Small intestine (tissue), 16 donors: ENCODE measurements at places on chromosomes 3 and 15. TPM values are rescaled to one million over a fixed set of nuclear protein-coding genes. Genes with fewer than 3 reads are reported as not detected.

- no peaks in the 10 kb centered on the region for H3K4me1 ChIP-seq
- no peak overlapping the region for H3K4me3 ChIP-seq
- H3K27ac ChIP-seq: no peak overlapping the region
- H3K27me3 ChIP-seq: no peaks in the 10 kb centered on the region
- H3K36me3 ChIP-seq: no peaks in the 10 kb centered on the region
Observed at GRCh38 chr3:29410660-29411405, 130.0 kb downstream of the RBMS3 start.

GRCh38 chr3:67198374-67198773 lies 200.3 kb downstream of the KBTBD8 start:
- H3K36me3 ChIP-seq: no peaks in the 10 kb centered on the region
- H3K27ac ChIP-seq: no peak overlapping the region
- no peaks in the 10 kb centered on the region for H3K27me3 ChIP-seq
- no peaks in the 10 kb centered on the region for H3K4me1 ChIP-seq
- H3K4me3 ChIP-seq: no peak overlapping the region

DNA sequence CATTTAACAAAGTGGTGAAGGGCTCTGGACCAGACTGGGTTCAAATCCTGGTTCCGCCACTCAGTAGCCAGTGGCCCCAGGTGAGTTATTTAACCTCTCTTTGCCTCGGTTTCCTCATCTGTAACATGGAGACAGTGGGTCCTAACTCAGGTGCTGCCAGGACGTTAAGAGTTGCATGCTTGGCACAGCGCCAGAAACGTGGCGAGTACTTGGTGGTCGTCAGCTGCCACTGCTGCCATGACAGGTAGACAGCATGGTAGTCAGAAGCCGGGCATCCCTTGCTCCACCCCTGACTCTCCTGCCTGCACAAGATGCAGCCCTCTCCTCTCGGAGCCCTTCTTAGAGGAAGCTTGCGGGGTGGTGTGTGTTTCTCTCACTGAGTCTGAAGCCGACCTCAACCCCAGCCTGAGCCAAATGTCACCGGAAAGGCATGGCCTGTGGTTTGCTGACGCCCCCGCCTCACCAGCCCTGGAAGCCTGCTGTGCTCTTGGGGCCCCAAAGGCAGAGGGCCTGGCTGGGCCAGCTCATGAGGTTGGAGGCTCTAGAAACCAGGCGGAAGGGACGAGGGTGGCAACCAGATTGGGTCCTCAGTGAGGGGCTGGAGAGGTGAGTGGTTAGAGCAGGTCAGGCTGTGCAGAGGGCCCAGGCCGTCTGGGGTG lies 160.8 kb upstream of the TLE3 start:
- H3K36me3 ChIP-seq: no peaks in the 10 kb centered on the region
- peaks cover 2% of the 10 kb centered on the region for H3K4me1 ChIP-seq
- no peak overlapping the region for H3K27ac ChIP-seq
- H3K27me3 ChIP-seq: no peaks in the 10 kb centered on the region
- no peak for DNase-seq

Gene CFAP161
- not detected for polyA plus RNA-seq

DNA sequence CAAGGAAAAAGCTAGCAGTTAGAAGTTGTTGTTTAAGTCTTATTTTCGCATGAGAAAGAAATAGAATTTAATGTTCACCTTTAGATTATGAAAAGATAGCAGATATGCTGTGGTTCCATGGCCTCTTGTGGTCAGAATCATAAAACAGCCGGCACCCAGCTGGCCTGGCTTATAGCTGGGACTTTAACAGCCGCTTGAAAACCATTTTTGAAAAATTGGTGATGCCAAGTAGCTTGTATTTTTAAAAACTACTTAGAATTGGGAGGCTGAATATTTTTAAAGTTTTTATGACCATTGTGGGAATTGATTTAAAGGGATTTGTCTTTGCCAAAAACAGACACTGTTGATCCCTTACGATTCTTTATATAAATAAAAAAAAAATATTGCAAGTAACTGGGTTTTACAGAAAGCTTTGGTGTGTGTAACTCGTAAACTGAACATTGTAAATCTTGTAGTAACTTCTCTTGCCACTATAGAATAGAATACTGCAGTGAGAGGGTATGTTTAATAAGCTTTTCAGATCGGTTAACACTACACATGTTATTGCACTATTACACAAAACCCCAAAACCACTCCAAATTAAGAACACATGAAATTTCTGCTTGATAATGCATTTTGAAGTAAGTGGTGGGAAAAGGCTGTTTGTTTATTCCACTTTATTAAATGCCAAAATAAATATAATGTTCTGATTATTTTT lies 6.6 kb downstream of the ARRDC4 start:
- peaks cover 9% of the 10 kb centered on the region for H3K36me3 ChIP-seq
- no peak for DNase-seq
- no peak overlapping the region for H3K4me3 ChIP-seq
- H3K4me1 ChIP-seq: peaks cover 7% of the 10 kb centered on the region

Gene PLA2G4D
- 0.18 TPM for polyA plus RNA-seq

- no peak overlapping the region for H3K4me3 ChIP-seq
- H3K36me3 ChIP-seq: no peaks in the 10 kb centered on the region
- H3K27me3 ChIP-seq: no peaks in the 10 kb centered on the region
- no peak overlapping the region for H3K27ac ChIP-seq
Observed at GRCh38 chr3:61743686-61744242, 182.4 kb downstream of the PTPRG start.

- H3K4me1 ChIP-seq: peaks cover 27% of the 10 kb centered on the region
- no peaks in the 10 kb centered on the region for H3K36me3 ChIP-seq
- no peaks in the 10 kb centered on the region for H3K27me3 ChIP-seq
- H3K27ac ChIP-seq: peak overlapping the region; percentile 86
- peak; percentile 88 for DNase-seq
Observed at GRCh38 chr15:45637552-45638033, 2.8 kb downstream of the SQOR start.

Gene LRRIQ4
- not detected for polyA plus RNA-seq

GRCh38 chr15:75031848-75032247 lies 8.5 kb downstream of the PPCDC start:
- H3K27ac ChIP-seq: no peak overlapping the region
- peaks cover 47% of the 10 kb centered on the region for H3K36me3 ChIP-seq
- H3K4me3 ChIP-seq: no peak overlapping the region
- peaks cover 3% of the 10 kb centered on the region for H3K4me1 ChIP-seq
- DNase-seq: no peak

DNA sequence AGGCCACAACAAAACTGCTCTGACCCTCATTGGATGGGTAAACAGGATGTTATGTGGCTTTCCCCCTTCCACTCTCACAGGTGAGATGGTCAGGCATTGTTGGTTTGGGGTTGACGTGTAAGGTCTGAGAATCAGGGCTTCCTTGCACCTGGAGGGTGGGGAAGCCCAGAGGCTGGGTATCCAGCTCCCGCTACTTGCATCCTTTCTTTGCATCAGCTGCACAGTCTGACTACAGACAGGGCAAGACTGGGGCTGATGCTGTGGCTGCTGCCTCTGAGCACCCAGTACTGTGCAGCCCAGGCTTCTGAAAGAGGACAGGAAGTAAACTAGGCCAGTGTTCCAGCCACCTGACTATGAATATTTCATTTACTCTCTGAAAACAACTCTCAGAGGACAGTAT lies 58.0 kb upstream of the ATP2B2 start:
- H3K4me3 ChIP-seq: no peak overlapping the region
- no peaks in the 10 kb centered on the region for H3K36me3 ChIP-seq
- no peak overlapping the region for H3K27ac ChIP-seq
- H3K27me3 ChIP-seq: peaks cover 2% of the 10 kb centered on the region
- H3K4me1 ChIP-seq: no peaks in the 10 kb centered on the region
- no peak for DNase-seq

DNA sequence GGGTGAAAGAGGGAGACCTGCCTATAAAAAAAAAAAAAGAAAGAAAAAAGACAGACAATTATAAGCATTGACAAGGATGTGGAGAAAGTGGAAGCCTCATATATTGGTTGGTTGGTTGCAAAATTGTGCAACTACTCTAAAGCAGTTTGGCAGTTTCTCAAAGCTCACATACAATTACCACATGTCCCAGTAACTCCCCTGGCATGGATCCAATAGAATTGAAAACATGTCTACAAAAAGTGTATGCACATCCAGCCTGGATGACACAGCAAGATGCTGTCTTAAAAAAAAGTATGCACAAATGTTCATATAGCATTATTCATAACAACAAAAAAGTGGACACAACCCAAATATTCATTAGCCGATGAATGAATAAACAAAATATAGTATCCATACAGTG lies 19.5 kb downstream of the SETMAR start:
- no peak overlapping the region for H3K4me3 ChIP-seq
- H3K27me3 ChIP-seq: no peaks in the 10 kb centered on the region
- DNase-seq: no peak
- H3K4me1 ChIP-seq: no peaks in the 10 kb centered on the region
- no peaks in the 10 kb centered on the region for H3K36me3 ChIP-seq

Gene MYRIP
- polyA plus RNA-seq: 0.81 TPM

DNA sequence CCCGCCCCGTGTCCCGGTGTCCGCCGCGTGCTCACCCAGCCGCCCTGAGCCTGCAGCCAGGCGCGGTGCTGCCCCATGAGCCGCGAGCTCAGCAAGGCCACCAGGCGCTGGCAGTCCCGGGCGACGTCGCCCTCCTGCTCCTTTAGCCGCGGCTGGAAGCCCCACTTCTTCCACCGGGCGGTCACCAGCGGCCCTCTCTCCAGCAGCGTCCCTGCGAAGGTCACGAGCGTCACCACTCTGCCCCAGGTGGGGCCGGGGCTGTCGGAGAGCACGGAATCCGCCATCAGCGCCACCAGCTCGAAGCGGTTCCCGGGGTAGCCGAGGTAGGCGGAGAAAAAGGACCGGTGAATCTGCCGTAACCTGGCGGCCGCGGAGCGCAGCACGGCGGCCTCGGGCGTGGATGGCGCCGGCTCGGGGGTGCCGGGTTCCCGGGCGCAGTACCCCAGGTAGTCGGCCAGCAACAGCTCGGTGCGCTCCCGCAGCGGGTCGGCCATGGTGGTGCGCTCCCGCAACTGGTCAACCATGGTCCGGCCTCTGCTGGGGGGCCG lies 298 bp downstream of the BCL2L10 start:
- peak; percentile 82 for DNase-seq
- peak overlapping the region; percentile 52 for H3K4me3 ChIP-seq
- peaks cover 2% of the 10 kb centered on the region for H3K4me1 ChIP-seq
- no peak overlapping the region for H3K27ac ChIP-seq

GRCh38 chr15:90394748-90395442 lies 6.9 kb downstream of the IQGAP1 start:
- H3K27ac ChIP-seq: no peak overlapping the region
- H3K27me3 ChIP-seq: no peaks in the 10 kb centered on the region
- H3K4me3 ChIP-seq: no peak overlapping the region

- H3K4me3 ChIP-seq: no peak overlapping the region
- H3K27ac ChIP-seq: no peak overlapping the region
- no peaks in the 10 kb centered on the region for H3K27me3 ChIP-seq
- H3K36me3 ChIP-seq: no peaks in the 10 kb centered on the region
- no peak for DNase-seq
Observed at GRCh38 chr3:102936511-102937045, 501.8 kb downstream of the ZPLD1 start.

Gene ERICH6
- polyA plus RNA-seq: 0.04 TPM

- no peak overlapping the region for H3K4me3 ChIP-seq
- no peak overlapping the region for H3K27ac ChIP-seq
- no peaks in the 10 kb centered on the region for H3K36me3 ChIP-seq
- DNase-seq: peak; percentile 58
- H3K27me3 ChIP-seq: no peaks in the 10 kb centered on the region
- peaks cover 2% of the 10 kb centered on the region for H3K4me1 ChIP-seq
Observed at GRCh38 chr15:92097474-92098178, 244.1 kb downstream of the SLCO3A1 start.

Gene LTK
- polyA plus RNA-seq: 48.4 TPM

DNA sequence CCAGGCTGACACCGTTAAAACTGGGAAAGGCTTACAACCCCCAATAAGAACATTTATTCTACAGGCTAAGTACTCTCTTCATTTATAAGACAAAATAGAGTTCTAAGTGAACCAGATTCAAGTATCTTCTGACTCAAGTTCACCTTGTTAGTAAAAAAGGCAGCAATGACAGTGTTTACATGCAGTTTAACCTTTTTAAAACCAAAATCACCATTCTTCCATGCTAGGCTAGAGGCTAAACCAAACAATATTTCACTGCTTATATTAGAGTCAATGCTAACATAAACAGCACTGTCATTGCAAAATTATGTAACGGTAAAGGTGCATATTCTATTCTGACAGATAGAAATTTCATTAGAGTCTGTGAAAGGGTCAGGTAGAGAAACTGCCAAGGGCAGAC lies 118.0 kb downstream of the FBN1 start:
- peaks cover 3% of the 10 kb centered on the region for H3K36me3 ChIP-seq
- no peak for DNase-seq
- H3K27me3 ChIP-seq: no peaks in the 10 kb centered on the region
- H3K27ac ChIP-seq: no peak overlapping the region
- no peaks in the 10 kb centered on the region for H3K4me1 ChIP-seq
- H3K4me3 ChIP-seq: no peak overlapping the region

GRCh38 chr3:149385617-149386298 lies 8.3 kb upstream of the TM4SF1 start:
- H3K4me3 ChIP-seq: no peak overlapping the region
- no peak for DNase-seq
- peaks cover 38% of the 10 kb centered on the region for H3K4me1 ChIP-seq
- H3K27me3 ChIP-seq: no peaks in the 10 kb centered on the region
- H3K36me3 ChIP-seq: no peaks in the 10 kb centered on the region
- peak overlapping the region; percentile 88 for H3K27ac ChIP-seq

DNA sequence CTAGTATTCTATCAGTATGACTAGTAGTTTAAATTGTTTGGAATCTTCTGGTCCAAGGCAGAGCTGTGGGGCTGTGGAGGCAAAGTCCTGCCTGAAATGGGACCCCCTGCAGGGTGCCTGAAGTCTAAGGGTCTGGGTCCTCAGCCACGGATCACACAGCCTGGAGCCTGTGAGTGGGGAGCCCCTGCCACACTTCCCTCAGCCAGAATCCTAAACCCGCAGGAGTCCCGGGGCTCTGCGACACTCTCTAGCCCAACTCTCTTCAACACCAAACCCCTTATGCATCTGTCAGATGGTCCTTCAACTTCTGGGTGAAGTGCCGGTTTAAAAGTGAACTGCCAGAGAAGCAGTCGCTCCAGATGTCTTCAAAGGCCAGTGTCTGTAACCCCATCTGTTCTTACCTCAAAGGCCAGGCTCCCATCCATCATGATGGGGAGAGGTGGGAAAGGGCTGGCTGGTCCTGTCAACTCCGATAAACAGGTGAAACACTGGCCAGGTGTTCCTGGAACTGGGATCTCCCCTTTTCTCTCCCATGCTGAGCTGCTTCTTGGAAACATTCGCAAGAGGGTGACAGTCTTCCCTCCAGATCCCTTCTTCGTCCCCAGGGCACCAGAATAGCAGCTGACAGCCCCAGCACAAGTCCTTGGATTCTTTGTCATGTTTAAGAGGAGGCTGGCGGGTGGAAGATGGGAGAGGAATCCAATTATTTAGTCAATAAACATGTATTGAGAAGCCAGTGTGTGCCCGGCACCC lies 45.6 kb downstream of the CPN2 start:
- H3K27ac ChIP-seq: no peak overlapping the region
- no peaks in the 10 kb centered on the region for H3K36me3 ChIP-seq
- H3K4me3 ChIP-seq: no peak overlapping the region
- H3K27me3 ChIP-seq: peaks cover 3% of the 10 kb centered on the region
- no peaks in the 10 kb centered on the region for H3K4me1 ChIP-seq

GRCh38 chr15:27885201-27885600 lies 213.9 kb downstream of the OCA2 start:
- no peaks in the 10 kb centered on the region for H3K36me3 ChIP-seq
- no peak for DNase-seq
- H3K4me1 ChIP-seq: no peaks in the 10 kb centered on the region
- H3K4me3 ChIP-seq: no peak overlapping the region
- no peaks in the 10 kb centered on the region for H3K27me3 ChIP-seq
- H3K27ac ChIP-seq: no peak overlapping the region

Gene TRIM42
- polyA plus RNA-seq: not detected

GRCh38 chr3:50606596-50606995 lies 5.0 kb downstream of the CISH start:
- peaks cover 20% of the 10 kb centered on the region for H3K4me1 ChIP-seq
- H3K27ac ChIP-seq: peak overlapping the region; percentile 53
- H3K27me3 ChIP-seq: no peaks in the 10 kb centered on the region
- DNase-seq: no peak
- H3K36me3 ChIP-seq: peaks cover 85% of the 10 kb centered on the region
